ENCODE measurements at places on chromosomes 5 and 9.

DNA sequence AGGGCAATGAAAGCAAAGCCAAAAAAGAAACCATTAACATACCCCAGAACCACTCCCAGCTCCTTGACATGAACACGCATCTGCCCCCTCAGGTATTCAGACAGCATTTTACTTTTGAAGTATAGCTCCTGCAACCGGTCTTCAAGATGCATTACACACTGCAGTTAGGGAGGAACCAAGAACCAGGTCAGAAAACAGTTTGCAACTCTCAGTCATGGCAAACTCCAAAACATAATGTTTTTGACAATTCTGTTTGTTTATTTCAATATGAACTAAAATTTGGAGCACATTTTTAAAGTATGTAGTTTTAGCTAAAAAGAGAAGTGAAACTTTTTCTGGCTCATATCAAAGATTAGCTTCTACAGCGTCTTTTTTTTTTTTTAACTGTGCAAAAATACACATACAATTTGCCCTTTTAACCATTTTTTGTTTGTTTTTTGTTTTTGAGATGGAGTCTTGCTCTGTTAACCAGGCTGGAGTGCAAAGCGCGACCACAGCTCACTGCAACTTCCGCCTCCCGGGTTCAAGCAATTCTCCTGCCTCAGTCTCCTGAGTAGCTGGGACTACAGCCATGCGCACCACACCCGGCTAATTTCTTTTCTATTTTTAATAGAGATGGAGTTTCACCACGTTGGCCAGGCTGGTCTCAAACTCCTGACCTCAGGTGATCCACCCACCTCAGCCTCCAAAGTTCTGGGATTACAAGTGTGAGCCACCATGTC, 12.2 kb upstream of the RAPGEF6 start:
- no peak for DNase-seq

- no peak for DNase-seq
Observed at GRCh38 chr5:115324021-115324420, 27.6 kb upstream of the CCDC112 start.

DNA sequence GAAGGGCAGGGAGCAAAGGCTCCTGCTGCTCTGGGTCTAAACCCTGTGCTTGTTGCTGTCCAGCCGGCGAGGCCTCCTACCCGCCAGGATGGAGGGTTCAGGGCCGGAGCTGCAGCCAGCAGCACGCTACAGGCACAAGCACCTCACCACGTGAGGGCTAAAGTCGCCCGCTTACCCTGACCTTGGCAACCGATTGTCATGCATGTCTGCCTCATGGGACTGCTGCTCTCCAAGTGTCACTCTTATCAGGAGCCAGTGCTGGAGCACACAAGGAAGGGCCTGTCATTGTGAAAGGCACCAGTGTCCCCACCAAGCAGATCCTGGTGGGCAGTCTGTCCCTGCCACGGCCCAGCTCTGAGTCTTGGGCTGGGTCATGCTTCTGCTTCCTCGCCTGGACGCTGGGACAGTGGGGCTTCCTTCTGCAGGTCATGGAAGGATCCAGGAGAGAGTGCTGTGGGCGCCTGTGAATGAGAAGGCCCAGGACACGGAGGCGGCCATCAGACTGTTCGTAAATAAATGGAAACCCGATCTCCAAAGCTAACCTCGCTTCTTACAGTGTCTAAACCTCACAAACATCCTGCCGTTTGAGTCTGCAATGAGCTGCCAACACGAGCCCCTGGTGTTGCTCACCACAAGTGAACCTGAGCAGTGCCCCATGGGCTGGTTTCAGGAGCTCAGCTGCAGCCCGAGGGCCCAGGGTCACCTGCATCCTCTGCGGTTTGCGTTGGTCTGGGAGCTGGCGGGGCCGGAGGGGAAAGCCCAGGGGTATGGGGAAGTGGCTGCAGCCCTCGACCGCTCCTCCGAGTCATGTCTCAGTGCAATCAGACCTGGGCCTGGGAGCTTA, 58.2 kb upstream of the RXRA start:
- no peak for DNase-seq

- no peak for DNase-seq
Observed at GRCh38 chr5:57780306-57780960, 297.8 kb upstream of the ACTBL2 start.

DNA sequence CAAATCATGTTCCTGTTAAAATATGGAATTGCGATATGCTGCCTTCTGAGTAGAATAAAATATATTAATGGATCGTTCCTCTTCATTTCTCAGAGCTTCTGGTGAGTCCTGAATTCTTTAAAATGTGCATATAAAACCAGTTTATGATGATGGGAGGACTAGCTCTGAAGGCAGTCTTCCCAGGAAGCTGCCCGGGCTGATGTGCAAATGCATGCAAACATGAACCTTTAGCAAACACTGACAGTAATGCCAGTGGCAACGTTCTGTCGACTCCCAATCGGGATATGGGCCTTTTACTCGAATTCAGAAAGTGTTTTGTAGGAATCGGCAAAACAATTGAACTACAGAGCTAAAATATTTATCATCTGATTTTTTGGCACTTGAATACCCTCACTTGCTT, 93.6 kb downstream of the TLE4 start:
- no peak for DNase-seq

All from activated T-cell treated with anti-CD3 and anti-CD28 coated beads for 48 hours (primary cell).